Activated naive CD4-positive, alpha-beta T cell (primary cell): ENCODE measurements at places on chromosomes 7 and 10.

- peak; percentile 53 for DNase-seq
Measured at GRCh38 chr7:37198906-37199485, 249.7 kb downstream of the ELMO1 start.

DNA sequence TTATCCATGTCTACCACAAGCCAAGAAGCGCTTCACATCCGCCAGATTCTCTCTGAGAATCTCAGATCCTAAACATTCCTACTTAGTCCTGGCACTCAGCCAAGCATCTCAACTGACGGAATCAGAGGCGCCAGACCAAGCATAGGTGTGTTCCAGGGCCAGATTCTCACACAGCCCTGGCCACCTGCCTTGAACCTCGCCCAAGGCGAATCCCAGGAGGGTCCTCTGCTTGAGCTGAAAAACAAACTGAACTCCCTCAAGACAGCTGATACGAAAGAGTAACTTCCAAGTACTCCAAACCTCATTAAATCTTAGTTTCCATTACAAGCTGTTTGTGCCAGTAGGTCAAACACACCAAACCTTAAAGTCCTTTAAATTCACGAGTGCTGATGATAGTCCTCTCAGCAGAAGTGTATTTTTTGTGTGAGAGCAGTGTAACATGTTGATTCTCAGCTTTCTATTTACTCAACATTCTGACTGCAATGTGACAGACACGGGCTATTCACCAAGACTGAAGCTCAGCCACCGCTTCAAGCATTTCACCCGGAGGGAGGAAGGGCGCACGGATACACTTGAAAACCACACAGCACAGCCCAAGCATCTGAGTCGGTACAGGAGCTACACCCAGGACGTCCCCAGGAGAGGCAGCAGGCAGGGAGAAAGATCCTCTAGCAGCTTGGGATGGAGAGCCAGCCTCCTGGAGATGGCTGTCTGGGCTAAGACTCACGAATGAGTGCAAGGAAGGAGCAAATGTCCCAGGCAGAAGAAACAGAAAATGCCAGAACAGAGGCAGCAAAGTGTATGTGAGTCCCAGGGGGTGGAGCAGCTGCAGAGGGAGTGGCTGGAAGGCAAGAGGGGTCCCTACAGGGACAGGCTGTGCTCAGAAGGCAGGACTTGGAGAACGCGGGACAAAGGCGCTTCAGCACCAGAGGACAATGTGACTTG, 6.0 kb downstream of the PARD3 start:
- no peak for DNase-seq

DNA sequence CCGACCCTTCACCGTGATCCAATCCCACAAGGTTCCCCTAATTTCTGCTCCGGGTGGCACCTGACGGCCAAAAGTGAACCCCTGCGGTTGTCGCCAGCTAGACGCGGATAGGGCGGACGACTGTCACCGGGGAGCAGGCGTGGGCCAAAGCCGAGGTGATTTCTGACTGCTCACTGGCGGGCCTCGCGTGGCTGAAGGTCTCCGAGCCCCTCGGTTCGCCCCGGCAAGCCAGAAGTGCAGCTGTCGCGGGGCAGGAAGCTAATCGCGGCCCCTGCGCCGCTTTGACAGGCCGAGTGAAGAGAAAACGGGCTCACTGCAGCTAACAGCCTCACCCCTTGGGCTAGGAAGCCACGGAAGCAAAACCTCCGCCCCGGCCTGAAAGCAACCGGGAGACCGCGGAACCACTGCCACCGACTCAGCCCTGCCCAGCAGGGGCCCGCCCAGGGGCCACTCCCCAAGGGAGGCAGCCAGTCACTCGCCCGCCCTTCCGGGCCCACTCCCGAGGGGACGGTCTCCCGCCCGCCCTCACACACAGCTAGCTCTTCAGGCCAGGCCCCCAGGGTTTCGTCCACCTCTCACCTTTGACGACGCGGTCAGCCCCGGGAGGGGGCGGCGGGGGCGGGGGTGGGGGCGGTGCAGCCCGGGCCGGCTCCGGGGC, 469 bp downstream of the PPP3CB start:
- DNase-seq, result peak; percentile 83

DNA sequence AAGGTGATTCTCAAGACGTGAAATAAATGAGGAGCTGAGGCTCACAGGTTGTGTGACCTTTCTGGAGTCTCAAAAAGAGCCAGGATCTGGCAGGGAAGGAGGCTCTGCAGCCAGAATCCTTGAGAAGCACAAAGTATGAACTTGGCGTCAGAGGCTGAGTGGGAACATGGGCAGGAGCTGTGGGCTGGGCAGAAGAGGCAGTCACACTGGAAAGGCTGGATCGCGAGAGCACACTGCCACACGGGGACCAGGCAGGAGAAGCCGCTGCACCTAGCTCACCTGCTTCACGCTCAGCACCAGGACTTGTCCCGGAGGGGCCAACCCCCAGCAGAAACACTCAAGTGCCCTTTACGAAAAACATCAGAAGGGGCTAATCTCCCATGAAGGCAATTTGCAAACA, 535.0 kb downstream of the TNS3 start:
- no peak for DNase-seq

DNA sequence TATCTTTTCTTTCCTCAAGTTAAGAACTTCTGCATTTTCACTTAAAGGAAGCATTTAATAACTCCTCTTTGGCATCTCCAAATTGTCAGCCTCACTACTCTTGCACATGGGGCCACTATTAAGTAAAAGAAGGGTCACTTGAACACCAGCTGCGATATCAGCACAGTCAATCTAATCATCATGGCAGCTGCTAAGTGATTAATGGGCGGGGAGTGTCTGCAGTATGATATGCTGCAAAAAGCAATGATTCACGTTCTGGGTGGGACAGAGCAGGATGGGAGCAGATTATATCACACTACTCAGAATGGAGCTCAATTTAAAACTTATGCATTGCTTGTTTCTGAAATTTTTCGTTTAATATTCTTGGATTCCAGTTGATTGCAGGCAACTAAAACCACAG, 447.4 kb upstream of the PFKP start:
- no peak for DNase-seq

DNA sequence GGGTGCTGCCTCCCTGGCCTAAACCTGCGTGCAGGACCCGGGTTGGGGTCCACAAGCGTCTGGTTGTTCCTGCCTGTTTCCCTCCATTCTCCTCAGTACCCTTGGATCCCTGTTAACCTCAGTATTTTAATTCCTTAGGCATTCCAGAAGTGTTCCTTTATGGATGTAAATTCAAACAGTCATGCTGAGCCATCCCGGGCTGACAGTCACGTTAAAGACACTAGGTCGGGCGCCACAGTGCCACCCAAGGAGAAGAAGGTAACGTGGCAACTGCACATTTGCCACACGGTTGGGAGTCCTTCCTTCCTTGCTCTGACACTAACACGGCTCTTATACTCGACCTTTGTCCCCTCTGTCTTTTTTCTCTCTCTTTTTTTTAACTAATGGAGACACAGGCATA, 187.1 kb downstream of the ARHGAP21 start:
- no peak for DNase-seq

GRCh38 chr10:126844406-126844805, 60.8 kb upstream of the DOCK1 start:
- no peak for DNase-seq

DNA sequence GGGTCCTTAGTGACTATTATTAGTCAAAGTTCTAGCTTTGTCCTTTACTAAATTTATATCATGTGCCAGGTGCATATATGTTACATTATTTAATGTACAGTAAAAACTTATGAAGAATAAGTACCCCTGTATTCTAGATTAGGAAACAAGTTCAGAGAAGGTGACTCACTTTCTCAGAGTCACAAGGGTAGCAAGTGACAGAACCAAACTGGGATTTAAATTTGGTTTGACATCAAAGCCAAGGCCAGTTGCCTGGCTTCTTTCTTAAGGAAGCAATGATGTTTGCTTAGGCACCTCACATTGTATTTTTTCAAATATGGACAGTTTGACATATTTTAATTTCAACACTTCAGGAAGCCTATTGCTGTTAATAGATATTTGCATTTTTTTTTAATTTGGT, 2.5 kb downstream of the LSM8 start:
- DNase-seq, result no peak

DNA sequence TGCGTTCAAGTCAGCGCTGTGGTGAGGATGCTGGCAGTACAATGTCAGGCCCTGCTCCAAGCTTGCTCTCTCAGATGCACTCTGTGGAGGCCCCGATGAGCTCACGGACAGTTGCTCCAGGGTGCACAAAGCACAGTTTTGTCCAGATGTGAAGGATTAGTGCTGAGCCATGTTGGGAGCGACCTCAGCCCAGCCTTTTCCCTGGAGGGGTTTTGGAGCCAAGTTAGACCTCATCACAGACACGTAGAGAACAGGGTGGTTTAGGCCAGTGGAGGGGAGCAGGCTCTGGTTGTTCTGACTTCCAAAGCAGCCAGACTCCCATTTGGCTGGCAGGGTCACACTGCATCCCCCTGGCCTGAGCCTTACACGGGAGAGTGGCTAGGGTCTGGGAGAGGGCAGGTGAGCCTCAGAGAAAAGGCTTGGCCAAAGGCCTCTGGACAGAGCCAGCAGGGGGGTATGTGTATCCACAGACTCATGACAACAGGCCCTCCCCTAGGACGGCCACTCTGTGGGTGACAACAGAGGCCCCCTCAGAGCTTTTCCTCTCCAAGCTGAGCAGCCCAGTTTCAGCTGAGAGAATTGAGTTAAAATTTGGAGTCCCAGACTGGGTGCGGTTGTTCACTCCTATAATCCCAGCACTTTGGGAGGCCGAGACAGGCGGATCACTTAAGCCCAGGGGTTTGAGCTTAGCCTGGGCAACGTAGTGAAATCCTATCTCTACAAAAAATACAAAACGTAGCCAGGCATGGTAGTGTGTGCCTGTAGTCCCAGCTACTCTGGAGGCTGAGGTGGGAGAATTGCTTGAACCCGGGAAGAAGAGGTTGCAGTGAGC, 4.7 kb downstream of the PLAC9 start:
- no peak for DNase-seq

- DNase-seq, result no peak
Measured at GRCh38 chr10:97481071-97481470, 17.2 kb downstream of the MMS19 start.
